ENCODE measurements at places on chromosomes 2 and 18.

DNA sequence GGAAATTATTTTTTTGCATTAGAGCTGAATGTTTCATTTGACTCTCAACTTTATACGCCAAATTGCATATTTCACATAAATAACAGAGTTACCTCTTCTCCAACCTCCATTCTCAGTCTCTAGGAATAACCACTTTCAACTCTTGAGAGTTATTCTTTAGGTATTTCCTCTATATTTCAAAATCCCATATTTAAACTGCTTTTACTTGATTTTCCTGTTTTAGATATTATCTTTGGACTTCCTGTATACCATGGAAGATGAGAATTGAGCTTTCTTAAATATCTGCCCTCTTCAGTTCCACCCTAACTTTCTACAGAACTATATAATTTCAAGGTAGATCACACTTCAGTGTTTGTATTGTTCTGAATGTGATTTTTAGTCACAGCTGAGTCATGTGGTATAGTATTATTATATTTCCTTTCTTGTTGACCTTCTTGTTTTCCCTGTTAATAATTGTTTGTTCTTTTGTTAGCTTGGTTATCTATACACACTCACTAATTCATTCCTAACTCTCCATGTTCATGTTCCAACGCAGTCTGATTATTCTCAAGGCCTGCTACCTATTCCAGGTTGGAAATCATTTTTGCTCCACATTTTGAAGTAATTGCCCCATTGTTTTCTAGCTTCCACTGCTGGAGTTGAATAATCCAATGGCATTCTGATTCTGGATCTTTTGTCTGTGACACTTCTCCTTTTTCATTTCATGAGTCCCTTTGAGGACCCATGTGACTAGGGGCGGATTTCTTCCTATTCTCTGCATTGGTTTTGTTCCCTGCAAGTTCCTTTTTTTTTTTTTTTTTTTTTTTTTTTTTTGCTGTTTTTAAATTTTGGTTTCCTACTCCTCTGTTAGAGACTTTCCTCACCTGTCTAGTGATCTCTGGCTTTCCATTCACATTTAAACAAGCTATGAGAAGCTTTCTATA, 156.8 kb upstream of the RBMS1 start:
- no peak for DNase-seq

DNA sequence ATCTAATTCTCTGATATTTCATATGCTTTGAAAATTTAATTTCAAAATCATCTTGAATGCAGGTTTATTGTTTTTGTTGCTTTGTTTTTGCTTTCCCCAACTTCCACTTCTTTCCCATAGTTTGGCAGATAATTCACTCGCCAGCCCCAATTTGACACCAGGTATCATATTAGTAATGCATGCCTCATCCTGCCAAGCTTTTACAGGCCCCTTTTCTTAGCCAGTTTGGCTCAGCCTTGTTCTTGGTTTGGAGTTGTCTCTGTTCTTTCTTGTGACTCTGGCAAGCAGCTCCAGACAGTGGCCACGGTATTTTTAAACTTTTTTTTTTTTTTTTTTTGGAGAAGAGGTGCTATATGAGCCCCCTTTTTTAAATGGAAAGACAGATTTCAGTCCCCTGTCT, 65.3 kb downstream of the PMS1 start:
- no peak for DNase-seq

- no peak for DNase-seq
These were observed 344.5 kb downstream of the DPP10 start for GRCh38 chr2:114786901-114787300.

DNA sequence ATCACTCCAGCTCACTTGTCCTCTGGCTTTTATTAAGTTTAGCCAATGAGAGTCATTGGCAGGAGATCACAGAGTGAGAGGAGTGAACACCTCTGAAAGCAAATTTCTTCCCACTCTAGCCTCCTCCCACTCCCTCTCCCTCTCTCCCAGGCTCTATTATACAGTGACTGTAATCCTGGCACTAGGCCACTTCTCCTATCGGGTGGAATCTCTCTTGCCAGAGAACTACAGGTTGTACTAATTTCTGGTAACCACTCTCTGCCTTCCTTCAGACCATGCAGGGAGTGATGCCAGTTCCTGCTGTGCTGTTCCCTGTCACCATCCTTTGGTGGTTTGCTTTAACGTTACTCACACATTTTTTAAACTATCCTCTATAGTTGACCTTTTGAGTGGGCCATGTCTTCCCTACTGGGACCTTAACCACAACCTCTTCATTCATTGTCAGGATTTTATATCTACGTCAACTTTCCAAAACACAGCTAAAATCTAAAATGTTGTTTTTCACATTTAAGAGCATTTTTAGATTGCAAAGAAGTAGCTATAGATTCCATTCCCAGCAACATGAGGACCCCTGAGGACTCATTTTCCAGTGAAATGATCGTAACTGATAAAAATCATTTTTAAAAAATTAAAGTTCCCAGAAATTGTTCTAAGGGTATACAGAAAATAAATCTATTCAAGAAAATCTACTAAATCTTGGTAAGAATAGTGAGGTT, 217.1 kb downstream of the MREG start:
- no peak for DNase-seq

GRCh38 chr18:69845593-69846506, 101.8 kb downstream of the CD226 start:
- DNase-seq: no peak

GRCh38 chr2:61252031-61252430, 90.0 kb downstream of the C2orf74 start:
- no peak for DNase-seq

- DNase-seq: no peak
These were observed 91.2 kb downstream of the POLR1A start for GRCh38 chr2:86014493-86014892.

DNA sequence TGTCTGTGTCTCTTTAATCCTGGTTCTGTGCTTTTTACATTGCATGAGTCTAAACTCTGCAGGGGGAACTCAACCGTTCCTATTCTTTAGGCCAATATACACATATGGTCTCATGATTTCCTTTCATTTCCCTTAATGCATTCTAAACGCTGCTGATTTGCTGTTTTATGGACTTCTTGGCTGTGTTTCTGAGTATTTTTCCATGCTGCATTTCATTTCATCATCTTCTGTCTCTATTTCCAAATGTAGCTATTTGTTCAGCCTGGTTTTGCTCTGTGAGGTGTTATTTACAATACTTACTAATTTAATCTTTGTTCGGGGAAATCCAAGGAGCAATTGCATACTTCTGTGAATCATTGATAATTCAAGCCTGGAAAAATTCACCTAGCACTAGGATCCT, 897.2 kb downstream of the TSN start:
- DNase-seq: no peak

GRCh38 chr2:231927566-231927890, 1.3 kb upstream of the NPPC start:
- DNase-seq: no peak

- DNase-seq: no peak
These were observed 99.1 kb downstream of the SH3BP4 start for GRCh38 chr2:235050980-235051351.

GRCh38 chr2:85173909-85174308, 40.7 kb downstream of the TCF7L1 start:
- DNase-seq: no peak

- no peak for DNase-seq
These were observed 98.5 kb upstream of the ATL2 start for GRCh38 chr2:38475567-38475881.

DNA sequence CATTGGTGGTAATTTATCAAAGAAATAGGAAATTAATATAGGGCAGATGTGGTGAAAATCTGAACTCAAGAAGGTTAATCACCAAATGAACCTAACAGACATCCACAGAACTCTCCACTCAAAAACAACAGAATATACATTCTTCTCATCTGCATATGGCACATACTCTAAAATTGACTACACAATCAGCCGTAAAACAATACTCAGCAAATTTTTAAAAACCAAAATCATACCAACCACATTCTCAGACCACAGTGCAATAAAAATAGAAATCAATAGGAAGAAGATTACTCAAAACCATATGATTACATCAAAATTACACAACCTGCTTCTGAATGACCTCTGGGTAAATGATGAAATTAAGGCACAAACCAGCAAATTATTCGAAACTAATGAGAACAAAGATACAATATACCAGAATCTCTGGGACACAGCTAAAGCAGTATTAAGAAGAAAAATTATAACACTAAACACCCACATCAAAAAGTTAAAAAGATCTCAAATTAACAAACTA, 31.0 kb downstream of the RBM43 start:
- no peak for DNase-seq

- DNase-seq: peak; percentile 89
These were observed at the start of the genes CCDC142 and TTC31 for GRCh38 chr2:74482801-74483674. TSS of gene CCDC142 (minus strand) at chr2:74482998. CDS start at chr2:74482837, 161 bp downstream. TSS of gene TTC31 (plus strand) at chr2:74483081. CDS start at chr2:74483096, 15 bp downstream.

- DNase-seq: no peak
These were observed 114.2 kb upstream of the ID2 start for GRCh38 chr2:8567469-8568260.

DNA sequence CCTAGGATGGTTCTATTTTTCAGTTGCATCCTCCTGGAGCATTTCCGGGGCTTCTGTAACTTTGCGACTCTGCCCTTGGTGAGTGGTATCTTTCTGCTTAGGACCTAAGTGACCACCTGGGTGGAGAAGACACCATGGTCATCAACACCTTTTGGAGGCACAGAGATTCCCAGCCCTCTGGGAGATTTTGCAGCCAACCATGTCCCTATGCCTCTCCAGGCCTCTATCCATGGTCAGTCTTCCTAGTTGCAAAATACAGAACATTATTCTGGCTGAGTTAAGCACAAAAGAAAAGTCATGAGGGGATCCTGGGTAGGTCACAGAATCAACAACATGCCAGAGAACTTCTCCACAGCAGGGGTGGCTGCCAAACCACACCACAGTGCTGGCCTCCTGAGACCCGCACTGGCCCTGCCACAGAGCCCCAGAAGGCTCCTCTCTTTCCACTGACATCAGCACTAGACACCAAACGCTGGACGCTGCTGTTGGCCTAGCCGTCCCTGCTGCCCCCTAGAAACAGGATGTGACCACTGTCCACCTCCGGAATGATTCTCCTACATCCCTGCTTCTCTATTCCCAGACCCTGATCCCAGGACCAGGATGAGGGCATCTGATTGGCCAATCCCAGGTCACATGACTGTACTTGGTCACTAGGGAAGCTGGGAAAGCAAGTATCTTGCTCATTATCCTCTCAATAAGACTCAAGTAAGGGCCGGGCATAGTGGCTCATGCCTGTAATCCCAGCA, 47.7 kb downstream of the SMAD7 start:
- DNase-seq: no peak

- no peak for DNase-seq
These were observed 531.8 kb downstream of the ZEB2 start for GRCh38 chr2:143988082-143988481.

- DNase-seq: no peak
These were observed 67.5 kb upstream of the TTN start for GRCh38 chr2:178874529-178875240.

Data from germinal center (tissue), 1 donor.